Peyer's patch (tissue), 4 donors: ENCODE measurements at places on chromosomes 7 and 10. TPM values are rescaled to one million over a fixed set of nuclear protein-coding genes. Genes with fewer than 3 reads are reported as not detected.

TRPV5 gene
- 0.83 TPM for total RNA-seq

BTAF1 gene
- 60.2 TPM for total RNA-seq

DNAJC30 gene
- 4.0 TPM for total RNA-seq

PI4K2A gene
- 21.7 TPM for total RNA-seq

UBE2H gene
- total RNA-seq: 59.4 TPM

SLC29A3 gene
- total RNA-seq: 1.9 TPM

SHOC2 gene
- 38.6 TPM for total RNA-seq

CPEB3 gene
- total RNA-seq: 10.9 TPM

TMEM139 gene
- 162 TPM for total RNA-seq

MAGI2 gene
- total RNA-seq: 1.6 TPM

SPAM1 gene
- not detected for total RNA-seq

PRXL2A gene
- 89.3 TPM for total RNA-seq

DNTT gene
- not detected for total RNA-seq

PARD3 gene
- 48.2 TPM for total RNA-seq

SPDYE5 gene
- not detected for total RNA-seq

EVX1 gene
- not detected for total RNA-seq

ARHGAP19 gene
- 4.9 TPM for total RNA-seq

SDK1 gene
- total RNA-seq: 13.5 TPM

ST8SIA6 gene
- not detected for total RNA-seq

MMD2 gene
- not detected for total RNA-seq

C10orf62 gene
- total RNA-seq: not detected

TCAF2 gene
- total RNA-seq: 1.7 TPM

SYT15B gene
- not detected for total RNA-seq

NPTX2 gene
- total RNA-seq: 4.2 TPM

PIP gene
- not detected for total RNA-seq

RNF133 gene
- total RNA-seq: 1.1 TPM

SRRM3 gene
- not detected for total RNA-seq
